ENCODE measurements at places on chromosomes 2 and 18. TPM values are rescaled to one million over a fixed set of nuclear protein-coding genes. Genes with fewer than 3 reads are reported as not detected.

The TMEM185B gene
- total RNA-seq, result 43.2 TPM

The LRP2 gene
- not detected for total RNA-seq

The RBKS gene
- total RNA-seq, result 2.0 TPM

The GALNT1 gene
- total RNA-seq, result 75.3 TPM

The FMNL2 gene
- 83.5 TPM for total RNA-seq

The NEU2 gene
- total RNA-seq, result not detected

The RNF181 gene
- 194 TPM for total RNA-seq

The RND3 gene
- 147 TPM for total RNA-seq

The MAB21L4 gene
- not detected for total RNA-seq

The CFC1 gene
- total RNA-seq, result not detected

The DNAJC5G gene
- total RNA-seq, result not detected

The ASAP2 gene
- 59.0 TPM for total RNA-seq

The PROM2 gene
- total RNA-seq, result 0.20 TPM

The GRHL1 gene
- 1.1 TPM for total RNA-seq

The ZAP70 gene
- total RNA-seq, result not detected

The PJVK gene
- total RNA-seq, result 0.73 TPM

The SERPINB4 gene
- under 0.01 TPM for total RNA-seq

The TRIM54 gene
- total RNA-seq, result not detected

The CCDC102B gene
- total RNA-seq, result 7.3 TPM

The RANBP2 gene
- 88.4 TPM for total RNA-seq

The RIT2 gene
- total RNA-seq, result not detected

The COL4A3 gene
- under 0.01 TPM for total RNA-seq

The ABCB11 gene
- not detected for total RNA-seq

The TRIB2 gene
- total RNA-seq, result 20.7 TPM

The SYT4 gene
- total RNA-seq, result not detected

The TFCP2L1 gene
- not detected for total RNA-seq

The ZNF513 gene
- total RNA-seq, result 5.7 TPM
